Hindlimb muscle (tissue), 1 donor: ENCODE measurements at places on chromosomes 12 and 14. TPM values are rescaled to one million over a fixed set of nuclear protein-coding genes. Genes with fewer than 3 reads are reported as not detected.

The CCDC175 gene
- polyA plus RNA-seq = not detected

DNA sequence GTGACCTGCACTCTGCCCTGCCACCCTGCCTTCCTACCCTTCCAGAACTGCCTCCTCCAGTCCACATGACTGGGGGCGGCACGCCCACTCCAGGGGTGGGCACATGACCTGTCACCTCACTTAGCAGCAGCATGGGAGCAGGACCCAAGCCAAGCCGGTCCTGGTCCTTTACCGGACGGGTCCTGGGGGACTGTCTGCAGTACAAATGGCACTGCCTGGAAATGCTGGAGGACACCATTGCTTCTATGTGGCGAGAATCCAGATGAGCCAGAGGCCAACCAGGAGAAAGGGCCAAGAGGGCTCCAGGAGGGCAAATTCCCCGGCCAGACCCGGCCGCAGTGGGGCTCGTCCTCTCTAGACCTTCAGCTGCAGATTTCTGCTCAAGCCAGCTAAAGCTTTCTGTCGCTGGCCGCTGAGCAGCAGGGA lies 33.1 kb downstream of the ITPK1 start:
- no peak for DNase-seq

The FGF23 gene
- not detected for polyA plus RNA-seq

GRCh38 chr14:92644171-92644969 lies 104.1 kb downstream of the LGMN start:
- no peak for DNase-seq

DNA sequence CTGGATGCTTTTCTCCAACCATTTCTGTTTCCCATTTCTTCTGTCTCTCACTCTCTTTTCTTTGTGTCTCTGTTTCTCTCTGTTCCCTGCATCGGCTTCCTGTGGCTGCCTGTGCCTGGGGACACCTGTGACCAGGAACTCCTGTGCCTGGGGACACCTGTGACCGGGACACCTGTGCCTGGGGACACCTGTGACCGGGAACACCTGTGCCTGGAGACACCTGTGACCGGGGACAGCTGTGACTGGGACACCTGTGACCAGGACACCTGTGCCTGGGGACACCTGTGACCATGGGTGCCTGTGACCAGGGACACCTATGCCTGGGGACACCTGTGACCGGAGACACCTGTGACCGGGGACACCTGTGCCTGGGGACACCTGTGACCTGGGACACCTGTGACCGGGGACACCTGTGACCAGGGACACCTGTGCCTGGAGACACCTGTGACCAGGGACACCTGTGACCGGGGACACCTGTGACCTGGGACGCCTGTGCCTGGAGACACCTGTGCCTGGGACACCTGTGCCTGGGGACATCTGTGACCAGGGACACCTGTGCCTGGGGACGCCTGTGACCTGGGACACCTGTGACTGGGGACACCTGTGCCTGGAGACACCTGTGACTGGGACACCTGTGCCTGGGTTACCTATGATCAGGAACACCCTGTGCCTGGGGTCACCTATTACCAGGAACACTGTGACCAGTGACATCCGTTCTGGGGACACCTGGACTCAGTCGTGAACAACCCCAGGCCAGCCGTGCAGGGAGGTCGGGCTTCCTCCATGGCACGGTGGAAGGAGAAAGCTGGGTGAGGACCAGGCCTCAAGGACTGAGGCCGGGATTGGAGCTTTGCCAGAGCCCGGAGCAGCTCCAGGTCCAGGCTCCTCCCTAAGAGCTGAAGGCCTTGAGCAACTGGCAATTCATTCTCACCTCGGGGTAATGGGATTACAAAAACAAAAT lies 23.4 kb upstream of the FBRSL1 start:
- no peak for DNase-seq

DNA sequence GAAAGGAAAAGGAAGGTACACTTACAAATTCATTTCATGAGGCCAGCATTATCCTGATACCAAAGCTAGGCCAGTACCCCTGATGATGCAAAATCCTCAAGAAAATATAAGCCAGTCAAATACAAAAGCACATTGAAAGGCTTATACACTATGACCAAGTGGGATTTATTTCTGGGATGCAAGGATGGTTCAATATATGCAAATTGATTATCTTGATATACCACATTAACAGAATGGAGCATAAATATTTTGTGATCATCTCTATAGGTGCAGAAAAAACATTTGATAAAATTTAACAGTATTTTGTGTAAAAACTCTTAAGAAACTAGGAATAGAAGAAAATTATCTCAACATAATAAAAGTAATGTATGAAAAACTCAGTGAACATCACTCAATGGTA lies 97.0 kb upstream of the BCAT1 start:
- no peak for DNase-seq

DNA sequence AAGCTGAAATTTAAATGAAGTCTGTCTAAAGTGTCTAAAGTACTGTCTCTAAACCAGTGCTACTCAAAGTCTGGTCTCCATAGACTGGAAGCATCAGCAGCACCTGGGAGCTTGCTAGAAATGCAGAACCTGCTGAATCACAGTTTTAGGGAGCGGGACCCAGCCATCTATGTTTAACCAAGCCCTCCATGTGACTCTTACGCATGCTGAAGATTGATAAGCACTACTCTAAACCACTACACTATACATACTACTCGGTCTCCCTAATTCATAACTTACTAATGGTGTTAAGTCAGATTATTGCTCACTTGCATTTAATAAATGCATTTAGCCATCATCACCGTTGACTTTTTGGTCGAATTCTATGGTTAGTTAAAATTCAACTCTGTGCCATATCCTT lies 88.8 kb downstream of the SLC25A21 start:
- DNase-seq = no peak

The RERG gene
- polyA plus RNA-seq = 3.2 TPM

- peak; percentile 6 for DNase-seq
These were observed 1316.7 kb upstream of the TMEM132C start for GRCh38 chr12:126950266-126950665.

The HOXC11 gene
- polyA plus RNA-seq = 7.1 TPM

DNA sequence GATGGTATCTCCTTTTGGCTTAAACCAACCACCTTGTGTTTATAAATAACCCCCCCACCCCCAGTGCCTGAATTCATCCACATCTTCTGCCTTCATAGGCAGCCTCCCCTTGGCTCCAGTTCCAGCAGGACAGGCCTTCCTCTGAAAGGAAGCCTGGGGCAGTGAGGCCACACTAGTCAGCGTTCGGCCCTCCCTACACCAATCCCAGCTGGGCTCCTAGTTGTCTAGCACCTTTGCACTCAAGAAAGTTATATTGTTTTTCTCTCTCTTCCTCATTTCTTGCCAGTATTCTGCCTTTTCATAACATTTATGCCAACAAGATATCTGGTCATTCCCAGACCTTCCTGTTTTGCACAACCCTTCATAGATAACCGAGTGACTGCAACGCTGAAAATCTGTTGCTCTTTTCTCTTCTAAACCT lies 73.1 kb upstream of the ACTN1 start:
- DNase-seq = no peak

The SLC25A47 gene
- not detected for polyA plus RNA-seq

The IAPP gene
- not detected for polyA plus RNA-seq

The RTN1 gene
- 2.4 TPM for polyA plus RNA-seq

DNA sequence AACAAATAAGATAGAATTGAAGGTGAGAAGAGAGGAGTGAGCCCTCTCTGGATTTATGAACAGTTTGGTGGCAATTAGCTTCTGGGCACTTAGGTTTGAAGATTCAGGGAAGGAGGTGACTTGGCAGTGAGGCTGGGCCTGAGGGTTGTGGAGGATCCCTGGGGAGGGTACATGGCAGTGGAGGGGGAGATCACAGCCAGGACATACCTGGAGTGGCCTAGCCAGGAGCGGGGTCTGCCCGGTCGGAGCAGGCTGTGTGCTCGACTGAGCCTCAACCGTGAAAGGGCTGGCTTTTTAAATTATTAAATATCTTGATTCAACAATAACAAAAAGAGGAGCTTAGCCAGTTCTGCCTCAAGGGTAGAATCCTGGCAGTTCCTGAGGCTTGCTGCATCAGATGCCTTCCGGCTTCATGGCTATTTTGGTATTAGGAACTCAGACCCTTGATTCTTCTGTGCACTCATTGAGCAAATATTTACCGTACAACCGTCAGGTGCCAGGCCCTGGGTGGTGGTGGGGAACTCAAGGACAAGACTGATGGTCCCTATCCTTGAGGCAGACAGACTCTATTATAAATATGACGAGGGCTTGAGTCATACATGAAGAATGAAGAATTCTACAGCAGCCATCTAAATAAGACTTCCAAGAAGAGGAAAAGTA lies 73.4 kb downstream of the SPTB start:
- no peak for DNase-seq

DNA sequence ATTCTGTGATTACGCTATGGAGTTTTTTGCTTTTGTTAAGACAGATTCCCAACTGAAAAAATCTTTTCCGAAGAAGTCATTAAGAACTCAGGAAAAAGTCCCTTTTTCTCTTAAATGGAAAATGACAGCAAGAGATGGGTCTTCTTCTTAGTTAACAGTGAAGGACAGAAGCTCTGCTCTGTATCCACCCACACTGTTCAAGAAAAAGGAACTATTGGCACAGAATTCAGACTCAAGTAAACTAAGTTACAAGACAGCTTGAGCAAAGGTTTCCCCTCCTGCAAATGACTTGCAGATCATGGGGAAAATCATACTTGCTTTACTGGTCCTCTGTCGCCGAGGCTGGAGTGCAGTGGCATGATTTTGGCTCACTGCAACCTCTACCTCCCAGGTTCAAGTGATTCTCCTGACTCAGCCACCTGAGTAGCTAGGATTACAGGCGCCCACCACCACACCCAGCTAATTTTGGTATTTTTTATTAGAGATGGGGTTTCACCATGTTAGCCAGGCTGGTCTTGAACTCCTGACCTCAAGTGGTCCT lies 137.1 kb upstream of the AEBP2 start:
- no peak for DNase-seq

The EMP1 gene
- polyA plus RNA-seq = 111 TPM

DNA sequence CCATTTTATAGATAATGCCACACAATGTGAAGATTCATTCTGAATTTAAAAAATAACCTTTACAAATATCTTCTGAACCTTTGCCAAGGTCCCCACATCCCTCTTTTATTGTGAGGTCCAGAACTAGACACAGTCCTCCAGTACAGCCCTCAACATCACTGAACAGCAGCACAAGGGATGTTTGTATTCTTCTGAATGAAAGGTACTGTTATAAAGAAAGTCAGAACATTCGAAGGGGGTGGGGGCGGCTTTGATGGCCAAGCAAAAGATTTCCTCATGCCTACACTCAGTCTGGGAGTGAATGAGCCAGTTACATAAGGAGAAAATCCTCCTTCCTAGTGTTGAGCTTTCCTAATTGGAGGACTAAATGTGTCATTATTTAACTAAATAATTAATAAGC lies 77.3 kb downstream of the PPM1A start:
- DNase-seq = no peak

The C14orf39 gene
- polyA plus RNA-seq = 1.7 TPM

GRCh38 chr14:55356913-55357312 lies 54.7 kb downstream of the ATG14 start:
- no peak for DNase-seq

GRCh38 chr12:104521731-104522130 lies 65.0 kb downstream of the CHST11 start:
- DNase-seq = no peak

- DNase-seq = no peak
These were observed 586.7 kb downstream of the ETNK1 start for GRCh38 chr12:23211384-23212320.

The ARPC3 gene
- 113 TPM for polyA plus RNA-seq

DNA sequence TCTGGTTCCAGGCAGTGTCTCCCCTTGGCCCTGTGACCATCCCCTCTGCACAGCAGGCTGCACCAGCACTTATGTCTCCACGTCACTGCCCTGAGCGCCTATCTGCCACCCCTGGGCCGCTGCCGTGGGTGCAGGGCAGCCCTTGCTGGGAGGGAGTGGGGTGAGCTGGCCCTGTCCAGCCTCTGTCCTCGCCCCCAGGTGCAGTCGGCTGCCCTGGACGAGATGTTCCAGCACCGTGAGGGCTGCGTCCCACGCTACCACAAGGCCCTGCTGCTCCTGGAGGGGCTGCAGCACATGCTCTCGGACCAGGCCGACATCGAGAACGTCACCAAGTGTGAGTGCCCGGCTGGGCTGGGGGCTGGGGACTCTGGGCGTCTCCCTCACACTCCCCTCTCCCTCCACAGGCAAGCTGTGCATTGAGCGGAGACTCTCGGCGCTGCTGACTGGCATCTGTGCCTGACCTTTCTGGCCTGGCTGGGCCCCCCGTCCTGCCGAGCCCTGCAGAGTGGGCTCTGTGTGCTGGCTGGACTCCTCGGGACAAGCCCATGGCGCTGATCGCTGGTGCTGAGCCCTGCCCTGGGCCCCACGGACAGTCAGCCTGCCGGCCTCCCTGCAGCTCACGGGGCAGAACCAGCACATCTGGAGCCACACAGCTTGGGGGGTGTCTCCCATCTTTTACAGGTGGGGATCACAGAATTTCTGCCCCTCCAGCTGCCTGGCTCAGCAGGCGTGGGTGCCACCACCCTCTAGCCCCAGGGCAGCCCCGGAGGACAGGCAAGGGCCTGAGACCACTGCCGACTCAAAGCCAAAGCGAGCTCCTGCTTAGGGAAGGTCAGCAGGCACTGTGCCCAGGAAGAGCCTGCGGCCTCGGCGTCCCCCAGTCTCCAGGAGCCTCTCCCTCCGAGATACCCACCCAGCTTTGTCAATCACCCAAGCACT lies 7.9 kb upstream of the PUS1 start:
- DNase-seq = no peak

The OR6C2 gene
- polyA plus RNA-seq = not detected

The SLC6A13 gene
- polyA plus RNA-seq = 6.3 TPM

DNA sequence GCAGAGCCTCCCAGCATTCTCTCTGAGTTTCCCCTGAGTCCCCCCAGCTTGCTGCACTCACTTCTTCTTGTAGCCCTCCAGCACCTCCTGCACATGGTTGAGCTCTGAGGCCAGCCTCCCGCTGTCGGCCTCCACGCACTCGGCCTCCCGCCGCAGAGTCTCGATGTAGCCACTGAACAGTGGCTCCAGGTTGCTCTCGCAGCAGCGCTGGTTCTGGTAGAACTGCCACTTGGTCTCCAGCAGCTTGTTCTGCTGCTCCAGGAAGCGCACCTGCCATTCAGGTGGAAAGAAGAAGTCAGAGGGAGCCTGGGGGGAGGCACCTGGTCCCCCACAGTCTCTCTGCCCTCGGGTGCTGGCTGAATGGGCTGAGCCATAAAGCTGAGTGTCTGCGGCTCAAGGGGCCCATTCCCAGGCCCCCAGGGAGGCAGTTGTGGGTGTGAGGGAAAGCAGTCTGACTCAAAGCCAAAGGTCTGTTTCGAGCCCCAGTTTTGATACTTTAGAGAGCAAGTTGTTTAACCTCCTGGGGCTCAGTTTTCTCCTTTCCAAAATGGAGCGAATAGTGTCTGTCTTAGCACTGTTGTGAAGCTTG lies 2.3 kb downstream of the KRT85 start:
- DNase-seq = no peak

The TRPV4 gene
- polyA plus RNA-seq = 0.99 TPM

DNA sequence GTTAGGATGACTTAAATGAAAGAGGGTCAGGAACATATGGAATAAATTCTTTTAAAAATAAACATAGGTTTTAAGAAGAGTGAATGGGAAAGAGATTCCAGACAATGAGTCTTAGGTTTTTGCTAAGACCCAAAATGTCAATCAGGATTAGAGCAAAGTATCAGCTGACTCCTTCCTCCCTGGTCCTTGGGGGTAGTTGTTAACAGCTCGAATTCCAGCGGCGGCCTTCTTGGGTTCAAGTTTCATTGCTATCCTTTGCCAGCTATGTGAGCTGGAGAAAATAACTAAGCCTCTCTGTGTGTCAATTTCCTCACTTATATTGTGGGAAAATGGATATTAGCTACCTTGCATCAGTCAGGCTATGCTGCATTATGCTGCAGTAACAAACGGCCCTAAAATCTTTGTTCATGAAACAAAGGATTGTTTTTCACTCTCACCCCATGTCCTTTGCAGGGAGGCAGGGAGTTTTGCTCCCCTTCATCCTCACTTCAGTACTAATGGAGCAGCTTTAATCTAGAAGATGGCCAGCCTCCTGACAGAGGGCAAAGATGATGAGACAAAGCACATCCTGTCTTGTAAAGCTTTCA lies 83.8 kb upstream of the RFLNA start:
- no peak for DNase-seq
